ENCODE measurements at places on chromosomes 1 and 21. TPM values are rescaled to one million over a fixed set of nuclear protein-coding genes. Genes with fewer than 3 reads are reported as not detected.

- DNase-seq: no peak
These were observed 112.2 kb upstream of the GJB5 start for GRCh38 chr1:34642679-34643078.

GRCh38 chr21:44456214-44456914, 1.1 kb downstream of the LRRC3 start:
- DNase-seq: no peak

DNA sequence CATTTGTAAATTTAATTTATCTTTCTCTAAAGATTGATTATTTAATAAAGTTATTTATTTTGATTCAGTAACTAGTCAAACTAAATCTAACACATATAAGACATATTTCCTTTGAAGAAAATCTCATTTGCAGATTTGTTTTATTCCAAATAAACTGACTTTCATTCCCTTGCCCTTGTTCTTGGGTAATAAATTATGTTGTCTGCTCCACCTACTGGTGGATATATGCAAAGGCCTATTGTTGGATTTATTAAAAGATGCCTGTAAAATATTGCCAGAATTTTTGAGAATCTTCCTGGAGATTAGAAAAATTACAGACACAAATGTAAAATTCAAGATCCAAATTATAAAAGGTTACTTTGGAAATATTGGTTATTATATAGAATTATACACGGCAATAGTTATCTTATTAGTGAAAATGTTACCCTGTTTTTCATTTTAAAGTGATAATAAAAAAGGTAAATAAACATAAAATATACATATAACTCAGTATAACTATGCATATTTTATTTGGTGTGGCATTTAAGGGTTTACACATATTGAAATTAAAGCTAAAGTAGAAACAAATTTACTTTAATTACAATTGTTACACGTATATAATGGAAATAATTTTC, 116.1 kb downstream of the SPATA17 start:
- DNase-seq: no peak

- no peak for DNase-seq
These were observed 14.6 kb downstream of the NFASC start for GRCh38 chr1:204885288-204885711.

DNA sequence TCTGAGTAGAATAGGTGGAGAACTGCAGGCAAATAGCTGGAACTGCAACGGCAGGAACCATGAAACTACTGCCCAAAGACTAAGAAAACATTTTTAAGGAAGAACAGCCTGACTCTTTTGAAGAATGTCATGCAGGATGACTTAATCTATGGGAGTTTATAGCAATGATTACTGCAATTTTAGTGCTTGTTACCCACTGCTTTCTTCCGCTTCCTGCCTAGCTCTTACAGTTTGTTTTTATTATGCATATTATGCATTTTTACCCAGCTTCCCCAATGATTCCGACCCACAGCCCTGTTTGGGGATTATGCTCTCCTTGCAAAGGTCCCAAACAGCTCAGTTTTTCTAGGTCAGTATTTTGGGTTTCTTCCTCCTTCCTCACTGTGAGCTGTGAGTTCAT, 71.2 kb downstream of the PCNX2 start:
- no peak for DNase-seq

GRCh38 chr1:202374099-202374498, 25.6 kb downstream of the PPP1R12B start:
- no peak for DNase-seq

- DNase-seq: no peak
These were observed 201.1 kb downstream of the PRDM2 start for GRCh38 chr1:13901039-13901438.

CLDN8 gene
- 32.3 TPM for total RNA-seq

REN gene
- total RNA-seq: 0.26 TPM

KRTAP13-2 gene
- not detected for total RNA-seq

Data from lower leg skin (tissue), 4 donors.